ENCODE measurements at places on chromosomes 7 and 10. TPM values are rescaled to one million over a fixed set of nuclear protein-coding genes. Genes with fewer than 3 reads are reported as not detected.

The ANKRD61 gene
- total RNA-seq: not detected

The POM121 gene
- total RNA-seq: 54.8 TPM

- H3K36me3 ChIP-seq: no peaks in the 10 kb centered on the region
- H3K4me1 ChIP-seq: peaks cover 9% of the 10 kb centered on the region
- no peak for DNase-seq
- no peak overlapping the region for H3K27ac ChIP-seq
These were observed 49.6 kb downstream of the LGI1 start for GRCh38 chr10:93807371-93807770.

- H3K36me3 ChIP-seq: peaks cover 73% of the 10 kb centered on the region
- H3K27me3 ChIP-seq: peaks cover 12% of the 10 kb centered on the region
- H3K4me1 ChIP-seq: no peaks in the 10 kb centered on the region
- no peak overlapping the region for H3K4me3 ChIP-seq
- DNase-seq: no peak
These were observed 88.5 kb upstream of the TCERG1L start for GRCh38 chr10:131399981-131400380.

GRCh38 chr10:46555713-46556514 is 544 bp downstream of the GPRIN2 start:
- no peaks in the 10 kb centered on the region for H3K36me3 ChIP-seq
- no peaks in the 10 kb centered on the region for H3K27me3 ChIP-seq
- H3K4me3 ChIP-seq: no peak overlapping the region
- H3K27ac ChIP-seq: peak overlapping the region; percentile 83
- peak; percentile 88 for DNase-seq

DNA sequence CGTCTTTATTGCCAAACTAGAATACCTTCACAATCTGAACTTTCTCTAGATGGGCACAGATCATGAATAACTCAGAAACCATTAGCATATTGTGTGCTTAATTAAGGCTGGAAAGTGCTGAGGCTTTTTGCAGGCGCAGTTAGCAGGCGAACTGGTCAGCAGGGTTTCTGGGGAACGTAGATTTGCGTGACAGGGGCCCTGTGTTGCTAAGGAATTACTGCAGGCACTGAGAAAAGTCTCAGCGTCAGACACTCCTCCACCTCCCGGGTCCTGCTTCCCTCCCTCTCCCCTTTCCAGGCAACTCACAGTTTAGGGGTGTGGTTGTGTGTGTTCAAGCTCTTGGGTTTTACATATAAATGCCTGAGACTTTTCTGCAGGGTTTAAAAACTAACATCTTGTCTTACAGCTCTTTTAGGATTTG is 2.2 kb downstream of the MAP3K8 start:
- peaks cover 29% of the 10 kb centered on the region for H3K27me3 ChIP-seq
- peaks cover 16% of the 10 kb centered on the region for H3K36me3 ChIP-seq
- peak; percentile 47 for DNase-seq
- H3K4me3 ChIP-seq: peak overlapping the region; percentile 90
- H3K4me1 ChIP-seq: peaks cover 51% of the 10 kb centered on the region

DNA sequence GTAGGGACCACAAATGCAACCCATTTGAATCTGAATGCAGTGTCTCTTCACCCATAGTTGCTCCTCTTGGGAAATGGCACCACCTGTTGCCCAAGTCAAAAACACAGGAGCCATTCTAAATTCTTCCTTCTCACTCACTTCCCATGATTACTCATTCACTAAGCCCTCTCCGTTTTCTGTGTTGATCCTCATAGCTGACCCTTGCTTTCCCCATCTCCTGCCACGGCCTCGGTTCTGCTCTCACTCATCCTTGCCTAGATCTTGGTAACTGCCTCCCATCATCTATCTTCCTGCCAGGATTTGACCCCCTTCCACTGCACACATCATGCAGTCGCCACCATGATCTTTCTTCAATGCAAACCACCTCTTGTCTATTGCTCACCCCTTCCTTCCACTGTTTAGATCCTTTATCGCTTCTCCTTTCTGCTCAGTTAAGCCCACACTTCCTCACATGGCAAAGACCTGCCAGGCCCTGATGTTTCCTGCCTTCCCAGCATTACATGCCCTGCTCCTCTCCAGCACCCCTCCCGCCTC is 19.0 kb upstream of the CPN1 start:
- H3K36me3 ChIP-seq: peaks cover 23% of the 10 kb centered on the region
- H3K4me3 ChIP-seq: no peak overlapping the region
- H3K27ac ChIP-seq: no peak overlapping the region

DNA sequence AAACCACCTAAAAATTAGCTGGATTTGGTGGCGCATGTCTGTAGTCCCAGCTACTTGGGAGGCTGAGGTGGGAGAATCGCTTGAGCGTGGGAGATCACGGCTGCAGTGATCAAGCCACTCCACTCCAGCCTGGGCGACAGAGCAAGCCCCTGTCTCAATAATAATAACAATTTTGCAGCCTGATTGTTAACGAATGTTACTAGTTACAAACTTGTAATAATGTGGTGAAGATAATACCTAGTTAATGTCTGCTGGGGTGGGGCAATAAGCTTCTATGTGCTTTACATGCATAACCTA is 1.2 kb upstream of the ATAD1 start:
- peaks cover 3% of the 10 kb centered on the region for H3K36me3 ChIP-seq
- DNase-seq: no peak
- no peak overlapping the region for H3K27ac ChIP-seq
- peak overlapping the region; percentile 95 for H3K4me3 ChIP-seq
- peaks cover 26% of the 10 kb centered on the region for H3K4me1 ChIP-seq

DNA sequence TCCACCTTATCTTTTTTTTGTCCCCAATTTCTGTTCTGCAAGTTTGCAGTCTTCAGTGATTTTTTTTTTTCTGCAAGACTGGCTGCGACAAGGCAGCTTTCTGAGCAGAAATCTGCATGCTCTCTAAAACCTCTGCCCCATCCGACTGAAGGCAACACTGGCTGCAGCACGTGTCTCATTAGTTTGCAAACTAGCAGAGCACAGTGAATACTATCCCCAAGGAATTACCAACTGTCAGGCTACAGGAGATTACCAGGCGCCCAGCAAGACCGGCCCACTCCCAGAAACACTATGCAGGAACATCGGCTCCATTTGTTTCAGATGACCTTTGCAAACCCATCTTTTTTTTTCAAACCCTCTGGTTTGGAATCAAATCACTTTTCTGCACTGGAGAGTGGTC is 538.8 kb downstream of the SORCS1 start:
- no peaks in the 10 kb centered on the region for H3K36me3 ChIP-seq
- no peak overlapping the region for H3K4me3 ChIP-seq
- peaks cover 11% of the 10 kb centered on the region for H3K27me3 ChIP-seq
- H3K4me1 ChIP-seq: peaks cover 15% of the 10 kb centered on the region
- H3K27ac ChIP-seq: no peak overlapping the region
